Progenitor cell of endocrine pancreas (in vitro differentiated cells): ENCODE measurements at places on chromosomes 2 and 18. TPM values are rescaled to one million over a fixed set of nuclear protein-coding genes. Genes with fewer than 3 reads are reported as not detected.

DNA sequence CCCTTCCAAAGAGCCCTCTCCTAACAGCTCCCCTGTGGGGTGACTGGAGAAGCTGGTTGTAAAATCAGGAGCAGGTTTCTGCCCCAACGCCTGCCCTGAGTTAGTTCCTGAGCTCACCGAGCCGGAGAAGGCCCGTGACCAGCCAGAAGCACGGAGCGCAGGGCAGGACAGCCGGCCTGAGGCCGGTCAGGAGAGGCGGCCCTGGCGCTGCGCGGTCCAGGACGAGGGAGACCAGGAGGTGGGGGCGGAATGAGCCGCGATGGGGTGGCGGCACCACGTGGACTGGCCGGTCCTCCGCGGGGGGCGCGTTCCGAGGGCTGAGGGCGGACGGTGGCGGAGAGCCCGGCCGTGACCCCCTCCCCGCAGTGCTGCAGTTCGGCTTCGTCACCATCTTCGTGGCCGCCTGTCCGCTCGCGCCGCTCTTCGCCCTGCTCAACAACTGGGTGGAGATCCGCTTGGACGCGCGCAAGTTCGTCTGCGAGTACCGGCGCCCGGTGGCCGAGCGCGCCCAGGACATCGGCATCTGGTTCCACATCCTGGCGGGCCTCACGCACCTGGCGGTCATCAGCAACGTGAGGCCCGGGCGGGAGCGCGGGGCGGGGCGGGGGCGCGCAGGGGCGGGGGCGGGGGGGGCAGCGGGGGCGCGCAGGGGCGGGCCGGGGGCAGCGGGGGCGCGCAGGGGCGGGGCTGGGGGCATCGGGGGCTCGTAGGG is 29.0 kb downstream of the ANO7 start:
- peak; percentile 52 for DNase-seq
- H3K27ac ChIP-seq, result peak overlapping the region; percentile 88
- H3K36me3 ChIP-seq, result peaks cover 1% of the 10 kb centered on the region
- peaks cover 33% of the 10 kb centered on the region for H3K27me3 ChIP-seq
- peaks cover 8% of the 10 kb centered on the region for H3K4me1 ChIP-seq

DNA sequence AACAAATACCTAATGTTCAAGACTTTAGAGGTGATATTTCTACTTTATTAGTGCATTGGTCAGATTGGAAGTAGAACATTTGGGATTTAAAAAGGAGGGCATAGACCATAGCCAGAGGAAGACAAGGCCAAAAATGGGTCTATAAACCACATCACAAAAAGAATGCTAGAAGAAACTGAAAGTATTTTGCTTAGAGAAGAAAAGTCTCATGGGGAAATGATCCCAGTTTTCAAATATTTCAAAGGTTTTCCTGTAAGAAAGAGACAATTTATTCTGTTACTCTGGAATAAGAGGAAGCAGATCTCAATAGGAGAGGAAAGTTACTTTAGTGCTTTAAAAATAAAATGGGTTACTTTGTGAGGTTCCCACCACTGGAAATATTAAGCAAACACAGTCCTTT is 341.4 kb downstream of the TNS1 start:
- H3K4me1 ChIP-seq, result no peaks in the 10 kb centered on the region
- no peak overlapping the region for H3K4me3 ChIP-seq
- H3K27ac ChIP-seq, result no peak overlapping the region
- DNase-seq, result no peak

- H3K36me3 ChIP-seq, result peaks cover 8% of the 10 kb centered on the region
- DNase-seq, result no peak
- no peaks in the 10 kb centered on the region for H3K27me3 ChIP-seq
- no peak overlapping the region for H3K4me3 ChIP-seq
- peaks cover 36% of the 10 kb centered on the region for H3K4me1 ChIP-seq
Measured at GRCh38 chr2:235024931-235025773, 73.3 kb downstream of the SH3BP4 start.

DNA sequence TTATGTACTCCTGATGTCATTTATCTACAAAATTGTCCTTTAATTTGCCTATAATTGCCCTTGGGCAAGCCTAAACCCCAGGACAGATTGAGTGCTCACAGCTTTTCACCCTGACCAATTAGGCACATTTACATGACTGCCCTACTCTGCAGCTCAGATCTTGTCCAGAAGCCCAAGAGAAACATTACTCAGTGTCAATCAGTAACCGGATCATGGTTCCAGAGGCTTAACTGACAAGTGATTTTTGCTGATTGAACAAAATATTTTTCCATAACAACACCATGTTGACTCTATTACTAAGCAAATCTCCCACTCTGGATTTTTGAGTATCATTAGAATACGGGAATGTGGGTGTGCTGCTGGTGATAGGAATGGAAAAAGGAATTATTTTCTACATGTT is 465.4 kb upstream of the TNP1 start:
- H3K27ac ChIP-seq, result no peak overlapping the region
- peaks cover 9% of the 10 kb centered on the region for H3K36me3 ChIP-seq
- no peak for DNase-seq
- H3K4me3 ChIP-seq, result no peak overlapping the region
- peaks cover 21% of the 10 kb centered on the region for H3K4me1 ChIP-seq

DNA sequence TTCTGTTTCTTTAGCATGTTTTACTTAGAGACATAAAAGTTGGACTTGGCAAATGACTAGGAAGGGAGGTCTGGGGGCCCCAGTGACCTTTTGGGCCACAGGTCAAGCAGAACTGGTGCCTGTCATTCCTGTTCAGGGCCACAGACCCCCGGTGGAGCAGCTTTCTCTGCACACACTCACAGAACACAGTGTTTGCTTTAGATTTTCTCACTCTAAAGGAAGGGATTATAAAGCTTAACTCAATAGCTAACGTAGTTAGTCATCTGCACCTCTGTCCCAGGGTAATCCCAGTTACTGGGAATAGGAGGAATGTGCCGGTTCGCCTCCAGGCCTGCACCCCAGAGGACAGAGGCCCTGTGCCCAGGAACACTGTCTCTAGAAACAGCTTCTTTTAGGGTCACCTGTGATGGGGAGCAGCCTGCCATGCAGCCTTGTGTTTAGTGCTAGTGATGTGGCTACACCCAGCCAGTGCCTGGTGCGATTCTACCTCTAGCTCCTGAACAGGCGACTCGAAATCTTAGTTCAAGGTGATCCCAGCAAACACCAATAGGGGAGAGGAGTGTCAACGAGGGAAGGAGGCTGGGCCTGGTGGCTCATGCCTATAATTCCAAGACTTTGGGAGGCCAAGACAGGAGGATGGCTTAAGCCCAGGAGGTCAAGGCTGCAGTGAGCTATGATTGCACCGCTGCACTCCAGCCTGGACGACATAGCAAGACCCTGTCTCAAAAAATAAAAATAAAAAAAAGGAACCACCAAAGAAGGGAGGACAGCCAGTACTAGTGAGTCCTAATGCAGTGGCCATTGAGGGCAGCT is 11.6 kb downstream of the SPATA3 start:
- H3K27me3 ChIP-seq, result peaks cover 11% of the 10 kb centered on the region
- H3K4me1 ChIP-seq, result peaks cover 13% of the 10 kb centered on the region
- no peak for DNase-seq
- peak overlapping the region; percentile 70 for H3K27ac ChIP-seq
- H3K4me3 ChIP-seq, result no peak overlapping the region

DNA sequence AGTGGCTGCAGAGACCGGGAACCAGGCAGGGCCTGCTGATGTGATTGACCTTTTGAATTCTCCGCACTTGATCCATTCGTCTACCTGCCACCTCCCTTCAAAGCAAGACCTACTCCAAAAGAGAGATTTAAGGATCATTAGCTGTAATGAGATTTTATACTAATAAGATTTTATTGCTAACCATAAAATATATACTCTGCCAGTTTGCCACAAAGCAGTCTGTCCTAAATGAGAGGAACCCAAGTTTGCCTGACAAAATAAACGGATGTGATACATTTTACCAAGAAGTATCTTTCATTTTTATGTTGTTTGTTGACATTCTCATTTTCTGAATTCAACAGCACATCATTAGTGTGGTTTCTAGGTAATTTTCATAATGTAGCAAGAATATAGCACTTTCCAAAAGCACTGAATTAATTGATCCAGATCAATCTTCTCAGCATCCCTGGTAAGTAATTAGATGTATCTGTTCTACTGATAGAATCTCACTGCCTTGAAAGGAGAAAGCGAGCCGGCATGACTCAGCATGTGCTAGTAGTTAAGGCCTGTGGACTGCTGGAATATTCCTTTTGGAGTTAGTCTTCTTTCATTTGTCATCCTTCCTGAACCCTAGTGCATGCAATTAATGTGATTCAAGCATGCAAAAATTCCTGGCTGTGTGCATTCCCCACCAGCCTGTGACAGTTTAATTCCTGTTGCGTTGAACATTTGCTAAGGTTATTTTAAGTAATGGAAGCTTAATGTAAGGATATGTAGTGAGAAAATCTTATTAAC is 128.5 kb downstream of the ARL6IP6 start:
- no peak overlapping the region for H3K4me3 ChIP-seq
- H3K27me3 ChIP-seq, result no peaks in the 10 kb centered on the region
- H3K27ac ChIP-seq, result no peak overlapping the region
- H3K36me3 ChIP-seq, result no peaks in the 10 kb centered on the region
- peaks cover 4% of the 10 kb centered on the region for H3K4me1 ChIP-seq
- no peak for DNase-seq

GRCh38 chr2:205056151-205056561 is 510.9 kb downstream of the PARD3B start:
- no peak for DNase-seq
- no peak overlapping the region for H3K27ac ChIP-seq
- H3K36me3 ChIP-seq, result peaks cover 9% of the 10 kb centered on the region
- no peak overlapping the region for H3K4me3 ChIP-seq
- H3K4me1 ChIP-seq, result peaks cover 4% of the 10 kb centered on the region

ZNF804A gene
- not detected in 2 replicates for total RNA-seq

DNA sequence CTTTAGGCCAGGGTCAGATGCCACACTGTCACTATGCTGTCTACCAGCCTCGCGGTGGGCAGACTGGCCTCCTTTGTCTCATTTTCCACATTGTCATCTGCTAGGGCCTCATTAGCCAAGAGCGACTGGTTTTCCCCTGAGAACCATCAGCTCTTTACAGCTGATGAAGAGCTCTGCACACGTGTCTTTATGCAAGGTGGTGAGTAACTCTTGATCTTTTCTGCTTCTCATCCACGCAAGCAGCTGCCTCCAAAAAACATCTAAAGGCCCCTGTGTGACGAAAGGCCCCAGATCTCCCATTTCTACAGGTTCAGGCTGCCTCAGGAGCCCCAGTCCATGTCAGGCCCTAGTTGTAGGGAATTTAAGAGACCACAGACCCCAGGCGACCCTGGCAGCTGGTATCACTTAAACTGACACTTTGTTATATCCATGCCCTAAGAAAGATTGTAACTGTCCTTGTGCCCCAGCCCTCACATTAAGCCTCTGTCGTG is 52.9 kb downstream of the DPYSL5 start:
- H3K27ac ChIP-seq, result no peak overlapping the region
- no peaks in the 10 kb centered on the region for H3K27me3 ChIP-seq
- peaks cover 4% of the 10 kb centered on the region for H3K36me3 ChIP-seq
- H3K4me1 ChIP-seq, result no peaks in the 10 kb centered on the region
- no peak overlapping the region for H3K4me3 ChIP-seq
- DNase-seq, result no peak

CDCA7 gene
- total RNA-seq, result 19.3 and 22.3 TPM in 2 replicates

DNA sequence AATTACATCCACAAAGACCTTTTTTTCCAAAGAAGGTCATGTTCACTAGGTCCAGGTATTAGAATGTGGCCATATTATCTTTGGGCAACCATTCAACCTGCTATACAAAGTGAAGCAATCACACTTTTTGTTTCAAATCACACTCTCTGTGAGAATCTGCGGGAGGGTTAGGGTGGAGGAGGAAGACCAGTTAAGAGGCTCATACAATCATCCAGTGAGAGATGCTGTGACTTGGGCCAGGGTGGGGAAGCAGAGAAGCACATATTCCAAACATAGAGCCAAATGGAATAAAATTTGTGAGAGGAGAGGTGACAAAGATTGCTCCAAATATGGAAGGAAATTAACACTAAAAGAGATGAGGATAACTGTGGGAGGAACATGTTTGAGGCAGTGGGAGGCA is 351.6 kb downstream of the CYRIA start:
- peaks cover 34% of the 10 kb centered on the region for H3K27me3 ChIP-seq
- peaks cover 3% of the 10 kb centered on the region for H3K4me1 ChIP-seq
- H3K4me3 ChIP-seq, result no peak overlapping the region
- DNase-seq, result no peak

ARHGAP25 gene
- total RNA-seq, result 1.3 and 1.8 TPM in 2 replicates

- peaks cover 11% of the 10 kb centered on the region for H3K36me3 ChIP-seq
- H3K27me3 ChIP-seq, result no peaks in the 10 kb centered on the region
- no peaks in the 10 kb centered on the region for H3K4me1 ChIP-seq
- no peak overlapping the region for H3K27ac ChIP-seq
Measured at GRCh38 chr2:89851583-89851905, 1160.1 kb downstream of the RPIA start.

GRCh38 chr2:150609831-150610582 is 122.5 kb upstream of the RND3 start:
- no peak overlapping the region for H3K4me3 ChIP-seq
- H3K27me3 ChIP-seq, result peaks cover 5% of the 10 kb centered on the region
- H3K36me3 ChIP-seq, result no peaks in the 10 kb centered on the region
- H3K4me1 ChIP-seq, result peaks cover 9% of the 10 kb centered on the region
- no peak overlapping the region for H3K27ac ChIP-seq

ALMS1 gene
- 40.8 and 46.7 TPM in 2 replicates for total RNA-seq

DNA sequence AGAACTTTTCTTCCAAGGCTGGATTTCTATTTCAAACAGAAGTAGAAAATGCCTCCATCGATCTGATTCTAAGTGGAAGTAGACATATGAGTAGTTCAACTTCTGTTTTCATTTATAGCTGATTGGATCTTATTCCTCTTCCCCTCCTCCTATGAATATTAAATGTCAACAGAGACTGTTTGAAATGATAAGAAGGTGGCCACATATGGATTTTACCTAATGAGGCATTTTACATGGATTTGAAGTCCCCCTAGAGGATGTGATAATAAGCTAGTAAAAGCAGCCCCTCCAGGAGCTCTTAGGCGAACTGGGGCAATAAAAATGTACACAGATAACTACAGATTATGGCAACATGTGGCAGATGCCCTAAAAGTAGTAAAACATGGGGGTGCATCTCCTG is 71.0 kb downstream of the UPP2 start:
- H3K4me3 ChIP-seq, result no peak overlapping the region
- H3K36me3 ChIP-seq, result no peaks in the 10 kb centered on the region
- H3K27ac ChIP-seq, result no peak overlapping the region

POTEI gene
- 4.9 and 5.6 TPM in 2 replicates for total RNA-seq
